ENCODE measurements at places on chromosomes 12 and 14.

- DNase-seq: no peak
Observed at GRCh38 chr12:49843876-49844437, 1.1 kb upstream of the BCDIN3D start.

GRCh38 chr12:4992871-4993270 is 50.8 kb upstream of the KCNA5 start:
- no peak for DNase-seq

DNA sequence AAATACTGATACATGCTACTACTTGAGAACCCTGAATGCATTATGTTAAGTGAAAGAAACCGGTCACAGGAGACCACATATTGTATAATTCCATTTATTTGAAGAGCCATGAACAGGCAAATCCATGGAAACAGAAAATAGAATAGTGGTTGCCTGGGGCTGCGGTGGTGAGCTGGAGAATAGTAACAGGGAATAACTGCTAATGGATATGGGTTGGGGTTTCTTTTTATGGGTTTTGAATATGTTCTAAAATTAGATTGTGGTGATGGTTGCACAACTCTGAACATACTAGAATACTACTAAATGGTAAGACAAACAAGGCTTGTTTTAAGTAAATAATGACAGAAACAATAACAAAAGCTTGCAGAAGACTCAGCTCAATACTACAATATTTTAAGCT is 293.0 kb downstream of the BTG1 start:
- no peak for DNase-seq

DNA sequence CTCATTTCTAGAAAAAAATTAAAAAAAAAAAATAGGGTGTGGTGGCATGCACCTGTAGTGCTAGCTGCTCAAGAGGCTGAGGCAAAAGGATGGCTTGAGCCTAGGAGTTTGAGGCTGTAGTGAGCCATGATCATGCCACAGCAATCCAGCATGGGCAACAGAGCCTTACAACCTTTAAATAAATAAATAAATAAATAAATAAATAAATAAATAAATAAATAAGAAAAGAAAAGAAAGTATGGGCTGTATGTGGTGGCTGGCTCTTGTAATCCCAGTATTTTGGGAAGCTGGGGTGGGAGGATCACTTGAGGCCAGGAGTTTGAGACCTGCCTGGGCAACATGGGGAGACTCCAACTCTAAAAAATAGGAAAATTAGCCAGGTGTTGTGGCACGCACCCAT is 308.2 kb downstream of the ACSS3 start:
- DNase-seq: no peak

GRCh38 chr12:131561891-131562684 is 148.8 kb upstream of the SFSWAP start:
- DNase-seq: no peak

DNA sequence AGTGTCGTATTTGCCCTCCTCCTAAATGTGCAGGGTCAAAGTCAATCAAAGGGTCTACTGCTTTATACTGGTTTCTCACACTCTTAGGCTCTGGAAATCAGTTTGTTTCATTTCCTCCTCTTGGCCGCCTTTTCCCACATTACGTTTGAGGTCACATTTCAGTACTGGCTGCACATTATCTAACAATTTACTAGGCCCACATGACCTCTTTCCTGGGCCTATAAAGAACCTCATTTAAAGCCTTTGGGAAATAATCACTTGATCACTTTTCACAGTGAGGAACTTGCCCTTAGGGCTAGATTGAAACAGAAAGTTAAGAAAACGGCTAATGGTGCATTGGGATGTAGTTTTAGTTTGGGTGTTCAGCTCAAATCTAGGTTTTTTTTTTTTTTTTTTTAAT is 497.5 kb downstream of the RERGL start:
- DNase-seq: no peak

DNA sequence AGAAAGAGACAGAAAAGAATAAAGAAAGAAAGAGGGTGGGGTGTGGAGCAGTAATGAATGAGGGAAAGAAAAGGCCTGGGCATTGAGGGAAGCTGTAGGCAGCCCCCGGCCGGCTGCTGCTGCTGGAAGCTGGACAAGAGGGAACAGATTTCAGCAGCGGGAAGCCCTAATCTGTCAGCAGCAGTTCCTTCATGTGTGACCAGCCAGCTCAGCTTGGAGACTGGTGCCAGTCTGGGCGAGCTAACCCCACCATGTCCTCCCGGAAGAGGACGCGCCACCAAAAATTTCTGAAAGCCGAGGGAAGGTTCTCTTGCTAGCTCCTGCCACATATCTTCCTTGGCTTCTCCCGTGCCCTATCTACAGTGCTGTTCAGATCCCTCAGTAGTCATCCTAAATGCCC is 236.8 kb downstream of the GRIN2B start:
- no peak for DNase-seq

DNA sequence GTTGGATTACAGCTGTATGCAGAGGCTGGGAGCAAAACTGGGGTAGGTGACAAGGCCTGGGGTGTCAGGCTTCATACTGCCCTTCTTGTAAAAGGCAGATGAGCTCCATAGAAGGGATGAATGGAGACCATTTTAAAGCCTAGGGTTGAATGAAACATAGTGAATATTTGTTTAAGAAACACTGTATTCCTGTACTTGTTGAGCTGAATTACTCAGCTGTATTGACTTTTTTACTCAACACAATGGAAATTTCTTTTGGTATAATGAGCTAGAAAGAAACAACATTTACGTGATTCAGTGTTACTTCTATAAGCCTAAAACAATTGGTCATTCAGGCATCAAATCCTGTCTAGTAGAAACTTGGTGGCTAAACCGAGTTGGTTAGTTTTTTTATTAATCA is 14.1 kb downstream of the ATP6V0A2 start:
- no peak for DNase-seq

GRCh38 chr14:83485591-83485990 is 1951.9 kb upstream of the SEL1L start:
- DNase-seq: no peak

Data from stimulated activated CD4-positive, alpha-beta T cell treated with anti-CD3 and anti-CD28 coated beads, Interleukin-1b, Interleukin-23, amount 100 ng/mL, for 4 hours (primary cell).